ENCODE measurements at places on chromosomes 5 and 9.

- DNase-seq, result no peak
These were observed 53.3 kb downstream of the KIF24 start for GRCh38 chr9:34275811-34276210.

- DNase-seq, result no peak
These were observed 19.9 kb downstream of the CTNNA1 start for GRCh38 chr5:138772986-138773594.

DNA sequence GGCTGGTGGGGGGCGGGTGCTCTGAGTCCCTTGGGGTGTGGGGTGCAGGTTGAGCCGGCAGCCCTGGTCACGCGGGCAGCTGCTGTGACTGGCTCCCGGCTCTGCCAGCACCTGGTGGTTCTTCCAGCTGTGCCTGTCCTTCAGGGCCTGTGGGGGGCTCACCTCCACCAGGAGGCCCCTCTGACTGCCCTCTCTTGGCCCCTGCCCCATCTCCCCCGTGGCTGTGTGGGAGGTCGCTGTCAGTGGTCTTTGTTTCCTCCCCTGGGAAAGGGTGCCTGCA, 3.3 kb downstream of the RXRA start:
- no peak for DNase-seq

DNA sequence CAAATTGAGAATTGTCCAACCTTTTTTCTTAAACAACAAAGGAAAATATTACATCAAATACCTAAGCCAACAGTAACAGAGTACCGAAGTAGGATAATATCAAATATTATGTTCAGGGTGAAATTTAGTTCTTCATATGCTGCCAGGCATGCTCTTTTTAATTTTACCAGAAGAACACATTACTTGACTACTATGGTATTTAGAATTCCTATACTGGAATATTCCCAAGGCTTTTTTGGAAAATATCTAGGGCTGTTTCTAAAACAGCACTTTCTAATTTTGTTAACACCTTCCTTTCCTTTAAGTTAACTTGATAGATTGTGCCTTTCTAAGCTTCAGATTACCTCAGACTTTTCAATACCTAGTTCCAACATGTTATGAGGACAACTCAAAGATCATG, 48.7 kb downstream of the MARCHF3 start:
- no peak for DNase-seq

DNA sequence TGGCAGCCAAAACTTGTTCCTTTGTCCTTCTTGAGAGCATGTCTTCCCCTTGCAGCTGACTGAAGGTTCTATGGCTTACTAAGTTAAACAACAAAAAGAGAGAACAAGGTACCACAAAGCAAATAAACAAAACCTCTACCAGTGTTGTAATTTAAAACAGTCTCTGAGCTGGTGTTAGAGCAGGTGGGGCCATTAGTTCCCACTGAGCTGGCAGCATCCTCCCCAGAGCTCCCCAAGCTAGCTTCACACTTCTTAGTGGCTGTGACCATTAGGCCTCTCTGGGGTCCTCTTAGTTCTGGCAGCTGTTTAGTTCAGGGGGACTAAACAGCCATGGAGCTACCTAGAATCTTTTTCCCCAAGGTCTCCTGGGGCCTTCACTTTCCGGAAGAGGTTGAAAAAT, 128.6 kb upstream of the ELL2 start:
- DNase-seq, result no peak

DNA sequence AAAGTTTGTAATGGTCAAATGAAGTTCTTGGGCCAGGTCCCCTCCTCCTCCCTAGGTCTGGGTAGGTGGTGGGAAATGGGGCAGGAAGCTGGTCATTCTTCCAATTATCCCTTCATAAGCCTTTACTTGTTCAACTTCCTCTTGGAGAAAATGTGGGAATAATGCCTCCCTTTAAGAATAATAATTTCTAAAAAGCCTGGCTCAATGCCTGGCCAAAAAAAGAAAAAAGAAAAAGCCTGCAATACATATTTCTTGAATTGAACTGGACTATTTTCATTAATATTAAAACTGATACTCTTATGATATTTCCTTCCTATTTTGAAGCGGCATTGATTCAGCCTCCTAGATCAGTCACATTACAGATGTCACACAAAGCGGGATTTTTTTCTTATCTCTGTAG, 600.9 kb downstream of the CCDC171 start:
- DNase-seq, result no peak

Data from breast epithelium (tissue), 4 donors.